ENCODE measurements at places on chromosomes 7 and 10.
A peak's percentile ranks its signal among the peaks of the same experiment; 100 is the strongest.

DNA sequence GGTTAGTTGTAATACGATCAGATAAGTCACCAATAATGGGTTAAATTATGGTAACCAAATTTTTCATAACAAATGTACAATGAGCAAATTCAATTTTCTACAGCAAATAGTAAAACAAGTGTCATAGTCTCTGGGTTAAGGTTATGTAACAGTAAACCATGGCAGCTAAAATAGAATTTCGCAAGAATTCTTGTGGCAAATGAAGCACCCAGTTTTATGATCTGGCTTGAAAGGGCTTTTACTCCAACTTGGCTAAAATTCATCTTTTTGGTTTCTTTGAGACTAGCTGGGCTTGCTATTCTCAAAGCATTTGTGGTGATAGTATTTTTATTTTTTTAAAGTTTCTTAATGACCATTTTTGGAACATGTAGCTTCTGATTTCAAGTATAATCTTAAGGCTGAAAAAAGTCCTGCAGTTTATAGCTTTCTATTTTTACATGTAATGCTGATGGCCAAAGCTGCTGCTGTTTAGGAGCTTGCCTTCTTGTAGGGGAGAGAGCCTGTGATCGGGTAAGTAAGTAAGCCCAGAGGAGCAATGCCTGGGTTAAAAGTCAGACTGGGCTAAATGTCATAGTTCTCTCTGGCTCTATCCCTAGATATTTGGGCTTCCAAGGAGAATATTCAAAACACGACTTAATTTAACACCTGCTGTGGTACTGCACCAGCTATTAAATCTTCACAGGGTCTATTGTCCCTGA lies 55.5 kb upstream of the SYPL1 start:
- no peak for DNase-seq

- DNase-seq: no peak
Measured at GRCh38 chr7:103771294-103771693, 218.2 kb downstream of the RELN start.

- no peak for DNase-seq
Measured at GRCh38 chr10:23196915-23197314, 4.8 kb downstream of the PTF1A start.

- no peak for DNase-seq
Measured at GRCh38 chr7:20578257-20578771, 37.2 kb upstream of the ABCB5 start.

DNA sequence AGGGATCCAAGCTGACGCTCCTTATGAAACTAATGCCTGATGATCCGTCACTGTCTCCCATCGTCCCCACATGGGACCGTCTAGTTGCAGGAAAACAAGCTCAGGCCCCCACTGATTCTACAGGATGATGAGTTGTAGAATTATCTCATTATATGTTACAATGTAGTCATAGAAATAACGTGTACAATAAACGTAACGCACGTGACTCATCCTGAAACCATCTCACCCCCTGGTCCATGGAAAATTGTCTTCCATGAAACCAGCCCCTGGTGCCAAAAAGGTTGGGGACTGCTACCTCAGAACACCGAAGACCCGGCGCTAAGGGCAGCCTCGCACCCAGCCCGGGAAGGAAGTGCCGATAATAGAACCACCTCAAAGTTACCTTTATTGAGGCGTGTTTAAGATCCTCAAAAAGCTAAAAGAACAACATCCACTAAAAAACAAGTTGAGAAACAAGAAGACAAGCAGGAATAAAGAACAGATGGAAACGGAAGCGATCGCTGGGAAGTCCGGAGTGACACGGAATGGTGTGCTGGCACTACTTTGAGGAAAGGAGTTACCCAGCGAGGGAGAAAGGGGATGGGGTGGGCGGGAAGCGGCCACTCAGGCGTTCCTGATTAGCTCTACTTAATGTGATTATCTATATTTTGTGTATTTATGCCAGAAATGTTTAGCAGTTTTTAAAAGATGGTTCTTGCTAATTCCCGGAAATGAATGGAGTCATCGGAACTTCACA lies 50.1 kb upstream of the PRKAR1B start:
- DNase-seq: no peak

DNA sequence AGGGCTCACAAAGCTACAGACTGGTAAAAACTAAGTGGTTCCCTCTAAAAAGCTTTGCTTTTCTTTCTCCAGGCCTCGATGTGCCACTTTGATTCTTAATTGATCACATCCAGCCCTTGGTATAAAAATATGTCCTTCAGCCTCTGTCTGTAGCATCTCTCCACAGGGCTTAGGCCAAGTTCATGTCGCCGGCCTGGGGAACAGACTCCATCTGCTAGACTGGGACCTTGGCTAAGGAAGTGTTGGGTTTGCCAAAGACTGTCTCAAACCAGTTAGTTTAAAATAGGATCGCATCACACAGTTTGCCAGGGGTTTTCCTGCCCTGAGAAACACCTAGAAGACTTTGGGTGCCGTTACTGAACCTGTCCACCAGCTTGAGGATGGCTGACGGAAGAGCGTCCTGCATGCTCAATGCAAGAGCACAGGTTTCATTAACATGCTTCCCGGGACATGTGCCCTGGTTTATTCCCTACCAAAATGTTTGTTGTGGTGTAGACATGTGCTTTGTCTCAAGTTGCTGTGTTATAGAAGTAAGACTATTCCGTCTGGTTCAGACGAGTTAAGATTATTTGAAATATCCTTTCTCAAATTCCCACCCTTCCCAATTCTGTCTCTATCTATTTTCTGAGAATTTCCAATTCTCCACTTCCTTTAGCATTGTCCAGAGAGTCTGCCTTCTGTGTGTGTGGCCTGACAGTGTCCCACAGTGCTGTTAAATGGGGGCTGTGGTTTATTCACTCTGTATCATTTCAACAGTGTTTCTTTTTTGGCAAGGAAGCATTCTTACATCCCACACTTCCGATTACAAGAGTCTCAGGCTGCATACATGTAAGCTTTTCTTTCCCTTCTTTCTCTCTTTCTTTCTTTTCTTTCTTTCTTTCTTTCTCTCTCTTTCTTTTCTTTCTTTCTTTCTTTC lies 334.7 kb downstream of the INHBA start:
- no peak for DNase-seq

- peak; percentile 63 for DNase-seq
Measured at GRCh38 chr10:132248455-132249225, 59.1 kb downstream of the STK32C start.

- no peak for DNase-seq
Measured at GRCh38 chr7:44338600-44338999, 13.2 kb upstream of the CAMK2B start.

All from stimulated activated CD8-positive, alpha-beta memory T cell treated with anti-CD3 and anti-CD28 coated beads, Interleukin-2, amount 100 ng/mL, for 1 hour (primary cell).